ENCODE measurements at places on chromosomes 4 and X.
A peak's percentile ranks its signal among the peaks of the same experiment; 100 is the strongest.

DNA sequence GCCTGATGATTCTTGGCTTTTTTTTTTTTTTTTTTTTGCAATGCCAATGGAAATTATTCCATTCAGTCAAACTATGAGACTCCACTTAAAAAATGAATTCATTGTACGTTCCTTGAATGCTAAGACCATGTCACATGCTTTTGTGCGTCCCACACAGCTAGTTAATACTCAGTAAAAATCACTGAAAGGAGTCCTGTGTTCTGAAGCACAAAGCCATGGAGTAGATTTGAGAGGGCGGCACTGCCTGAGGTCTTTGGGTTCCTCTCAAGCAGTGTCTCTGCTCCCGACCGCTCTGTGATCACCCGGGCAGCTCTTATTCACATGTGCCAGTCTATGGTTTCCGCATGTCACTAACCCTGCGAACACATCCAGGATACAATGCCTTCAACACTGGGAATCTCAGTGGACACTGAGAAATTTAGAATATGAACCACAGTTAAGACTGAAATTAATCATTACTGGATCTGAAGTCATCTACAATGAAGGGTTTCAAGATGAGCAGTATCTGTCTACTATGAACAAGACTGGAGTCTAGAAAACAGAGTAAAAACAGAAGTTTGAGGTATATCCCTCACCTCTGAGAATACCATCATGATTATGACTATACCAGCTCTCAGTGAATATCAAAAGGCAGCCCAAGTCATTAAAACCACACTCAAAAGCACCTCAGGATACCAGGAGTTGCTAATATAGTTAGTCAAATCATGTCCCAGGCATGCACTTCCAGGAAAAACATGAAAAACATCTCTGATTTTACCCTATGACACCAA, 193.0 kb downstream of the MGST2 start:
- DNase-seq: no peak

- no peak for DNase-seq
Measured at GRCh38 chr4:147923854-147924253, 192.0 kb downstream of the ARHGAP10 start.

DNA sequence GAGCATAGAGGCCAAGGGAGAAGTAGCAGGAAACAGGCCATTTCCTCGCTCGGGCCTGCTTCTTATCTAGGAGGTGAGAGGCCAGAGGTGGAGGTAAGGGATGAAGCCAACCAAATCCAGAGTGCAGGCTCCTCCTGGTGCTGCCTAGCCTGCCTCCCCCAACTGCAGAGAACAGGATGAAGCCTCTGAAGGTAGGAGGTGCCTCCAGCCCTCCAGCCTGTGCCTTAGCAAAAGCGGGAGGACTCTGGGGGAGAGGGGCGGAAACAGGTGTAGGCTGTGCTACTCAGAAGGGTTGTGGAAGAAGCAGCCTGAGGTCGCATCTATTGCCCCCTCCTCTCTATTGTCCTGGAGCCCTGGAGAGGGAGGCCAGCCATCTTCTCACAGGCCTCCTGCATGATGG, 2.9 kb upstream of the MTM1 start:
- DNase-seq: no peak

GRCh38 chr4:54902976-54903375, 222.4 kb downstream of the KDR start:
- no peak for DNase-seq

DNA sequence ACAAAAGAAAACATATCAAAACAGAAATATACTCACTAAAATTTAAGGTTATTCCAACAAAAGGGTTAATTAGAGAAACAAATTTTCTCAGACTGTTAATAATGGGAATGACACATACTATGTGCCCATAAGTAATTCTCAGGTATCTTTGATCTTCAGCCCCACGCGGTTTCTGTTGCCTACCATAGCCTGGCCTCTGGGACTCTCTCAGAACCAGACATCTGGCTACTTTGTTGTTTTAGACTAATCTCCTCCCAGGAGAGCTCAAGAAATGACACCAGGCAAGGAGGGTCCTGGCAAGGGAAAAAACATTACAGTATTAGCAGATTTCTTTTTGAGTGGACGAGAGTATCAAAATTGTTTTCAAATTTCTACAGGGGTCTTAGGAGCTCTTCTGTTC, 43.7 kb downstream of the SLC10A7 start:
- no peak for DNase-seq

DNA sequence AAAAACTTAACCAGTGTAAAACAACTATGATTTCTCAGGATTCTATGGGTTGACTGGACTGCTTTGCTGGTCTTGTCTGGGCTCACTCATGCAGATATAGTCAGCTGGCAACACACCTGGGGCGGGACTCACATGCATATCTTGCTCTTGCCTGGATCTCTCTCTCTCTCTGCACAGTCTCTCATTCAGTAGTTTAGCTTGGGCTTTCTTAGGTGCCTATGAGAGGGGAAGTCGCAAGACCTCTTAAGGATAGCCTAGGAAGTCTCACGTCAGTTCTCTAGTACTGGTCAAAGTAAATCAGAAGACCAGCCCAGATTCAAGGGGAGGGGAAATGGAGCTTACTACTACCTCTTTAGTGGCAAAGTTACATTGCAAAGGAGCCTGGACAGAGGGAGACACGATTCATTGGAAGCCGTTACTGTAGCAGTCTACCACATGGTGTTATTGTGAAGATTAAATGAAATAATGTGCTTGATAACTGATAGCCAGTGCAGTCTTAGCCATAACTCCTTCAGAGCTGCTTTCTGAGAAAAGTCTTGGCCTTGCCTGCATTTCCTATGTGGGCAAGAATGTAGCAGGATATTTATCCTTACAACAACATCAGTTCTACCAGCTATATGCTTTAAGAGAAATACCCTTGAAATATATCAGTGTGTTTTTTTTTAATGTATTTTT, 2.1 kb downstream of the COPS4 start:
- peak; percentile 26 for DNase-seq

- peak; percentile 48 for DNase-seq
Measured at GRCh38 chrX:107731831-107732502, 43.6 kb downstream of the TSC22D3 start.

DNA sequence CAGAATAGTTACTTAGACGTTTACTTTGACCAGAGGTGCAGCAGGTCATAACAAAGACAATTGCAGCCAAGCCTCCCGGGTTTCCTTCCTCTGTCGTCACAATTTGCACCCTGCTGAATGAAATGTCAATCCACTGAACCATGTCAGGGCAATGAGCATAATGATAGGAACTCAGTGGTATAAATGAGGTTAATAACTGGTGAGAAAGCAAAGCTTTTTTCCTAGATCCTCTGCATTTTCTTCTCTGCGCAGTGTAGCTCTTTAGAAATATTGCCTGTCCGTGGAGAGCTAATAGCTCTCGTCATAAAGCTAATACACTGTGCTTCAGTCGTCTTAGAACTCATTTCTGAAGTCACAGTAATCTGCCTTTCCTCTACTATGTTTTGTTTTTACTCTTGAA, 1960.1 kb upstream of the ADGRL3 start:
- no peak for DNase-seq

DNA sequence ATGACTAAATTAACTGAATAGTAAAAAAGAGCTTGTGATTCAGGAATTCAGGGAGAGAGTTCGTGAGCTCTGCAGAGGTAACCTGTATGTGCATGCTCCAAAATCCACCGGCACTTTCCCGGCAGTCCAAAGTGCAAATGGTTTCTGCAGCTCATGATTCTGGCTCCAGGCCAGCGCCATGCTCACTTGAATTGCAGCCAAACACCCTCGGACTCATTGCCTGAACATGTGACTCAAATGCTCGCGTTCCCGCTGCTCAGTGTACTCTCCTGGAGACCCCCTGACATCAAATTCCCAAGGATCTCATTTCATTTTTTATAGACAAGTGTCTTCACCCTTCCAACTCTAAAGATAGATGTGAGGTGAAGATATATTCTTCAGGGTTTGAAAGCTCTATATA, 44.1 kb upstream of the SH3RF1 start:
- no peak for DNase-seq

GRCh38 chrX:22069586-22069985, 37.5 kb downstream of the PHEX start:
- no peak for DNase-seq

GRCh38 chrX:9257718-9258420, 207.0 kb upstream of the TBL1X start:
- no peak for DNase-seq

- no peak for DNase-seq
Measured at GRCh38 chr4:121995790-121996537, 44.1 kb upstream of the TRPC3 start.

DNA sequence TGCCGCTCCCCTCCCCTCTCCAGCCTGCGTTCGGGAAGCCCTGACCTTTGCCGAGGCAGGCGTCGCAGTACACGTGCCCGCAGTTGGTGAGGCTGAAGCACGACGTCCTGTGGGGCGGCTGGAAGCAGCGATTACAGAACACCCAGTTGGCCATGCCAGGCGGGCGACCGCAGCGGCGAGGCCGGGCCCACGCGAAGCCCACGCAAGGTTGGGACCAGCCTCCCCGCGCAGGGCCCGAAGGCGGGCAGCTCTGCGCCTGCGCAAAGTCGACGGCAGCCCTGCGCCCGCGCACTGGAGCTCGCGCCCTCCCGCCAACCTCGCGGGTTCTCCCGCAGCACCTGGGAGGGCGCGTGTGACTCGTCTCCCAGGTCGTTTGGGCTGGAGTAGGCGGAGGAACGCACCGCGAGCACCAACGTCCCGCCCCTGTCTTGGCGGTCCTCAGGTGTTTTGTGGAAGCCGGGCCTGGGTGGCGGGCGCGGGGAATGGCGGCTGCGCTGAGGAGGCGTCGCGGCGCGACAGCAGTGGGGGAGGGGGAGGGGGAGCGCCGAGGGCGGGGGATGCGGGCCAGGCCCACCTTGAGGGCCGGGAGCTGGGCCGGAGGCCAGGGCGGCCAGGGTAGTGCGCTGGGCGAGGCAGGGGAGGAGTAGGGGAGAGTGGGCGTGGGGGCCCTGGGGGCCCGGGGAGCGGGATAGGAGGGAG, at the start of gene RNF212:
TSS of gene RNF212 (minus strand) at position 254 of the 699 bp plus-strand sequence. CDS start at position 154, 100 bp downstream.
- no peak for DNase-seq

DNA sequence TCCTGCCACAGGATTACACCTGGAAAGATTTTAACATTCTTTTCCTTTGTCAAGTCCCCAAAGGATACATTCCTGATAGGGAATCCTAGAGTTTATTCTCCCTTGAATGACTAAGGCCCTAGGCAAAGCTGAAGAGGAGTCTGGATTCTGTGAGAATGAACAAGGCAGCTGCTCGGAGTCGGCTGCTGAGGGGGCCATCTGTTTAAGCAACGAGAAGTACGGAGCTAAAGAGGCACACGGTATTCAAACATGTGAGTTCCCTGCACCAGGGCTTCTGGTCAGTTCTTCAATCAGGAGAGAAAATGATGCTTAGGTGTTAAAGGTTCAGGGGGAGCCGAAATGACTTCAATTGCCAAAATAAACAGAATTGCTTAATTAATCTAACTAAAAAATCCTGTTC, 97.6 kb downstream of the MGST2 start:
- DNase-seq: no peak

GRCh38 chr4:123675567-123675966, 279.0 kb downstream of the SPRY1 start:
- no peak for DNase-seq

DNA sequence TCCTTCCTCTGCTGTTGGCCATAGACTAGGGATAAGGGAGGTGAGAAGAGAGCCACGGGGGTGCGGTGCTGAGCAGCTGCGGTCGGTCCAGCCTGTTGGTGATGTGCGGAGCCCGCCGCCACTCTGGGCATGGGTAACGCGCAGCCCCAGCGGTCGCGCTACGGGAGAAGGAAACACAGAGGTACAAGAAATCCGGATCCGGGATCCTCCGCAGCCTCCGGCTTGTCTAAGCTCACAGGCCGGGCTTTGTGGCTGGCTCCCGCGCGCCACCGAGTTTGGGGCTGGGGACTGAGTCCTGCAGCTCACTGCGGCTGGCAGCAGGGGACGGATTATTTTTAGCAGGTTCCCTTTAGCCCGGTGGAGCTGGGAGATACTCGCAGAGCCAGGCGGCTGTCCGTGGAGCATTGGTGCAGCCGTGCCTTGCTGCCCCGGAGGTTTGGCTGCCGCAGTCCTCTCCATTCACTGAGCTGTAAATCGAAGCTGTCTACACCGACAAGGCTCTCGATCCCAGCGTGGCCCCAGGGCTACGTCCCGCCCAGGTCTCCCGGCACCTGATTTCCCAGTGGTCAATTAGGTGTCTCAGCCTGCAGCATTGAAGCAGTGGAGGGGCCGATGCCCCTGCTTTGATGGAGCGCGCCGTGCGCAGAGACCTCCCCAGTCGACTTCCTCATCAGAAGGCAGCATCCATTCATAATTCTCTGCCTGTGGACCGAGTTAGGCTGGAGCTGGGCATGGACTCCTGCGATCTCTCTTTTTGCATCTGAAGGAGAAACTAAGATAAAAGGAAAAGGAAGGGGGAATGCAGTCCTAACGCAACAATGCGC, 81.9 kb upstream of the SCML1 start:
- no peak for DNase-seq

DNA sequence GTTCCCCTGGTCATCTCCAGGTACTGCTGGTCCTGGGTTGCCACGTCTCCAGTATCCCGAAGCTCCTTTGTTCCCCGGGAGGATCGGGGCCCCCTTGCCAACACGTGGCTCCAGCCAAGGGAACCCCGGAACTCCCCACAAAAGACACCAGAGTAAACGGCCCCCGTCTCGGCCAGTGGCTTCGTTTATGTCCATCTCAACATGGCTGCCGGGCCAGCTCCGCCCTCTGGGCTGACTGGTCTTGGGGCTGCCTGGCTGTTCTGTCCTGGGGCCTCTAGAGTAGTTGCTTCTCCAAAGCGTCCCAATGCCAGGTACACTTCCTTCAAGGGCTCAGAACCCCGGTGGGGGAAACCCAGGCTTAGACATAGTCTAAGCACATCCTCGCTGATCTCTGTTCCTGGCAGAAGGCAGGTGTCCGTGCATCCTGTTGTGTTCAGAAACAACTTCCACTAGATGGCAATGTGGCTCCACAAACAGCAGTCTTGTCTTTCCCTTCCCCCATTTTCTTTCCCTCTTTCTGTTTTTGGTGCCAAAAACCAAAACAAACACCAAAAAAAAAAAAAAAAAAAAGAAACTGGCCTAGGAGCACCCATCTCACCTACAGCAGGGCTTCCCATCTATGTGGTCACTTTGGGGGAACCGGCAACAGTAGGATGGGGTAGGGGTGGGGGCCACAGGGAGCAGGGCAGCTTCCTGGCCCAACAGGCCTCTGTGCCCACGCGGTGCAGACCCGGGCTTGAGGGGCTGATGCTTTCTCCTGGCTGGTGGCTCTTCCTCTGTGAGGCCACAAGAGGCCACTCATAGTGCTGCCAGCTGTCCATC, 35.3 kb downstream of the NBDY start:
- DNase-seq: peak; percentile 81

GRCh38 chr4:85495621-85496020, 20.7 kb downstream of the ARHGAP24 start:
- DNase-seq: no peak
